ENCODE measurements at places on chromosomes 12 and 14. TPM values are rescaled to one million over a fixed set of nuclear protein-coding genes. Genes with fewer than 3 reads are reported as not detected.

- DNase-seq = no peak
Observed at GRCh38 chr12:120775862-120776552, 50.4 kb downstream of the ACADS start.

- no peak for DNase-seq
Observed at GRCh38 chr12:2169489-2169888, 116.7 kb downstream of the CACNA1C start.

Gene SYNE2
- total RNA-seq = 83.7 TPM

DNA sequence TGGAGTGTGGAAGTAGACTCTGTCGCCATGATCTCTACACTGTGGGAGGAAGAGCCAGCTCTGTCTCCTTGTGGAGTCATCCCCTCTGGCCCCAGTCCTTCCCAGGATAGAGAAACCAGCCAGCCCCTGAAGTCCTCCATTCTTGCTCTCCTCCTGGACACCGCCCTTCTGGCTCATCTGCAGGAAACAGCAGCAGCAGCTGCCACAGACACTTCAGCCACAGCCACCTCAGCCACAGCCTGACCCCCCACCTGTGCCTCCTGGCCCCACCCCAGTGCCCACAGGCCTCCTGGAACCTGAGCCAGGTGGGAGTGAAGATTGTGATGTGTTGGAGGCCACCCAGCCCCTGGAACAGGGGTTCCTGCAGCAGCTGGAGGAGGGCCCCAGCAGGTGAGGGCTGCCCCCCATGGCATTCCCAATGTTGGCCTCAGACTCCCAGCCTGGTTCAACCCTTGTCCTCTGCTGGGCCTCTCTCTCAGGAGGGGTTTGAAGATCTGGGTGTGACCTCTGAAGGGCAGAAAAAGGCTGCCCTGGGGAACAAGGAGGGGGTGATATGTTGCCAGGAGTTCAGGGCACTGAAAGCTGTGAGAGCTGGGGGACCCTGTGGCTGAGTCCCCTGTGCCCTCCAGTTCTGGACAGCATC, 10.5 kb downstream of the PRPF40B start:
- DNase-seq = no peak

GRCh38 chr12:124452576-124453331, 114.7 kb downstream of the NCOR2 start:
- DNase-seq = peak; percentile 66

GRCh38 chr14:96881713-96882112, 84.5 kb downstream of the VRK1 start:
- DNase-seq = no peak

- DNase-seq = no peak
Observed at GRCh38 chr12:7197841-7198240, 8.4 kb downstream of the PEX5 start.

GRCh38 chr12:104641862-104642261, 185.1 kb downstream of the CHST11 start:
- DNase-seq = no peak

DNA sequence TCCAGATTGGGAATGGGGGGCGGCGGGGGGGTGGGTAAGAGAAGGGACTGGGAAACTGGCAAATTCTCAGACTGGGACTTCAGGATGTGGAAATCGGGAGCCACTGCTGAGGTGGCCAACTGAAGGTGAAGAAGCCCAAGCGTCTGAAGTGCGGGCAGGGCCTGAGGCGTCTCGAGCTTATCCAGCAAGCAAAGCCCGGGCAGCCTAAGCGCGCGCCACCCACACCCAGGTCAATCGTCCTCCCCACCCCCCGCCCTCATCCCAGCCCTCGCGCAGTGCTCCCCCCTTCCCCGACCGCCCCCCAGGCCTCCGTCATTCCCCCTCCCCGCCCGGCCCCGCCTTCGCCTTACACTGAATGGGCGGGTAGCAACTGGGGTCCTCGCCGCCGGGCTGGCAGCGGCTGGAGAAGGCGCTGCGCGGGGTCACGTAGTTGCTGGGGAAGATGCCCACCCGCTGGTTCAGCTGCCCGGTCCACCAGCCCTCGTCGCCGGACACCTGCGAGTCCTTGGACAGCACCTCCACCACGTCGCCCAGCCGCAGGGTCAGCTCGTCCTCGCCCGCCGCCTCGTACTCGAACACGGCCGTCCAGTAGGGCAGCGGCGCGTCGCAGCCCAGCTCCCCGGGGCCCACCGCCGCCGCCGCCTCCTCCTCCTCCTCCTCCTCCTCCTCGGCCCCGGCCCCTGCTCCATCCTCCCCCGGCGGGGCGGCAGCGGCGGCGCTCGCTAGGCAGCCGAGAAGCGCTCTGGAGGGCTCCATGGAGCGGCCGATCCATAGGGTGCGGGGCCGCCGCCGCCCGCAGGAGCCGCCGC, 693 bp downstream of the MAP3K9 start:
- DNase-seq = peak; percentile 63

GRCh38 chr14:57848353-57848752, 17.5 kb downstream of the SLC35F4 start:
- DNase-seq = no peak

DNA sequence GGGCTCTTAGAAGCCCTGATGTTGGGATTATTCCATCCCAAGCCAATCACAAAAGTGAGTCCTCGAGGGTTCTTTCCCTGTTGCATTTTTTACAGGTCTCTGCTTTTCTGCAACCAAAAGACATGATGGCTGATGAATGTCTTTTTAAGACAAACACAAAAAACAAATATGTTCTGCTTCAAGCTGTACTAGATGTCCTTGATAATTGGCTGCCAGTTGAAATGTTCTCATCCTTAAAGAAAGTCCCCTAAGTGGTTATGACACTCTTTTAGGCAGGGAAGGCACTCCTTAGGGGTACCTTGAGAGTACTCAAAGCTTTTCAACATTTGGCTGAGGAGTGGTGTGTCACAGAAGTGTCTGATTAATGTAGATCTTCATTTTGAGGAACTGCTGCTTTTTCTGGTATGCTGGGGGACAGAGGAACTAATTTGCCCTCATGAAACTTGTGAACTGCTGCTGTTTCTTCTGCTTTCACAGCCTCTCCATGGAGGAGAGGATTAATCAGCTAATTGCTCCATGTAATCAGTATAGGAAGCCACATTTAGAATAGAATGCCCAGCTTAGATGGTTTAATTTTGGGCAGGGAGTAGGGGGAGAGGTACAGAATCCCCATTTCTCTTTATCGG, 22.8 kb upstream of the IGF1 start:
- DNase-seq = no peak

Gene SYNDIG1L
- total RNA-seq = 0.28 TPM

DNA sequence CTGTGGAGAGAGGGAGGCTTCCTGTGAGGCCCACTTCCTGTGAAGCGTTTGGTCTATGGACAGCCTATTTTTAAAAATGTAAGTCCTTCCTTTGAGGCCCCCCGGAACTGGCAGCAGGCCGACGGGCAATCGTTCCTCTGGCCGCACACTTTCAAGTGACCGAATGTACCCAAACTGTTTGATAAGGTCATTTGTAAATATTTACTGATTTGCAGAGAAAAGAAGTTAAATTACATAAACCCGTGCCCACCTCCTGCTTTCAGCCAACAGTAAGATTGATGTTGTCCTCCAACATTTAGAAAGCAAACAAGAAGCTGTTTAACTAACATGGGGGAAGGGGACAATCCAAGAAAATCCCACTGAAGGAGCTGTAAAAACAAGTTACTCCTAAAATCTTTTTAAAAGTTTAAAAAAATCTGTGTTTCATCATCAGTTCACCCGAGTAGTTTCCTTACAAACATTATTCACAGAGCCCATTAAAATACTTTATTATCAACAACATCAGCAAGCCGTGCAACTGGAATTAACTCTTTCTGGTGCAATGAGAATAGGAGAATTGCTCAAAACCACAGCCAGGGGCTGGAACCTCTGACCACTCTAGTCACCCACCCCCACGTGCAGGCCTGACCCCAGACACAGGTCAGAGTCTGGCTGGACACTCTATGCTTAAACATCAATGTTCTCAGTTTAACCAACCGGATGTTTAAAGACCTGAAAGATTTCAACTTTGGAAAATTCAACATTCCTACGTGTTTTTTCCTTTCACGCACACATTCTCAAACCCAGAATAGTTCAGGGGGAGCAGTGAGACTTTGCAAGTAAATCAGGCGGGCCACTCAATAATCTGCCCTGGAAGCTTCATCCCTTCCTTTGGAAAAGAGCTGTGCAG, 65.3 kb downstream of the FOXN3 start:
- no peak for DNase-seq

DNA sequence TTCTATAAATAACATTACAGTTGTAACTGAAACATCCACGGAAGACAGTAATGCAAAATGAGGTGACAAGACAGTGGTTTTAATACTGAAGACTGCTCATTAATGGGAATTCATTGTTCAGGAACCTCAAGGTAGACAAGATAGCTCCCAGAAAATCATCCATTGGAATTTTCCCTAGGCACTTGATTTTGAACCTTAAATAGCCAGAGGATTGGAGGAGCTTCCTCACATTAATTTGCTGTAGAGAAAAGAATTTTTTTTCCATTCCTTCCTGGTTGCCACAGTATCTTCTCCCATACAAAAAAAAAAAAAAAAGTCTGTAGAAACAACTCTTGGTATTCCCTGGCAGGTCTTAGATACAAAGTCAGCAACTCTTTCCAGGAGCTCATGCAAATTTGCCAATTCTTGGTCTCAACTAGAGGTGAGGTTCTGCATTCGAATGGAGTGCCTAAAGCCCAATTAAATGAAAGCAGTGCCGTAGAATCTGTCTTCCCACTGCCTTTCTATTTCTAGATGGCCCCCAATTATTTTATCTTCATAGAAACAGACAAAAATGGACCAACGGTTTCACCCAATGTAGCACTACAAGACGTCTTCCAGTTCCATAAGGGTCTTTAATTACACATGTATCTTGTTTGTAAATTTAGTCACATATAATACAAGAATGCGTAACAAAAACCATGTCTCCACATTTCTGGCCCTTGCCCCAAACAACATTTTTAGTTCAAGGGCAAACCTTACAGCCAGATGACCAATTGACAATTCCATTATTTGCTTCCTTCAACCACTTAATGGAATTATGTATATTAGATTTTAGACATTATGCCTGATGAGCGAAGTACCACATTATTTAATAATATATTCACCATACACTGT, 13.5 kb downstream of the SLC38A2 start:
- DNase-seq = no peak

- no peak for DNase-seq
Observed at GRCh38 chr12:124357616-124358015, 62.7 kb downstream of the RFLNA start.

DNA sequence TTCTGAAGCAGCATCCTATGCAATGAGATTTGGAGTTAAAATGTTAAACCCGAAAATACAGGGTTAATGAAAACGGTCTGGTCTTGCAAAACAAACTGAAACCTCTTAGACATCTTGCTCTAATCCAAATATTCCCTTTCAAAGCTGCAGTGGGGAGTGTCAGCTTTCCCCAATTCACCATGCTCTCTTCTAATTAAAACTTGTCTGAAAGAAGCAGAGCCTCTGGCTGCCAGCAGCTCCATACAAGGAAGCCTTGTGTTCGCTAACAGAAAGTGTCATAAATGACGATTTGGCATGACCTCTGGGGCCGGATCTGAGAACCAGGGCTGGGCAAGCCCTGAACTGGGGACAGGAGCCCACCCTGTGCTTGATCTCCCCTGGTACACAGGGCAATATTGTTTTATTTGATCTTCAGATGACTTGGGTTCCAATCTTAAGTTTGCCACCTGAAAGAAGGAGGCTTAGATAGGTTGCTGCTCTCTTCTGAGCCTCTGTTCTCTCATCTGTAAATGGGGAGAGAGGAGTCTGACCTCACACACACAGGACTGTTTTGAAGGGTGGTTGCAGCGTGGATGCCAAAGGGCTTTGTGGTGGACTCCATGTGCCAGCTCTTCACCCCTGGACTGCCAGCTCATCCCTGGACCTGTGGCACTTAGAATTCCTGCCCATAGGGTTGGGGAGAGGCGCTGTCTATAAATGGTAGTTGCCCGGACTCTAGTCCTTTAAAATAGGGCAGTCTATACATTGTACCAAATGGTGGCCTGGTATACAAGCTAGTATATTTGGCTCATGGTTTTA, 7.8 kb downstream of the KMT5A start:
- no peak for DNase-seq

DNA sequence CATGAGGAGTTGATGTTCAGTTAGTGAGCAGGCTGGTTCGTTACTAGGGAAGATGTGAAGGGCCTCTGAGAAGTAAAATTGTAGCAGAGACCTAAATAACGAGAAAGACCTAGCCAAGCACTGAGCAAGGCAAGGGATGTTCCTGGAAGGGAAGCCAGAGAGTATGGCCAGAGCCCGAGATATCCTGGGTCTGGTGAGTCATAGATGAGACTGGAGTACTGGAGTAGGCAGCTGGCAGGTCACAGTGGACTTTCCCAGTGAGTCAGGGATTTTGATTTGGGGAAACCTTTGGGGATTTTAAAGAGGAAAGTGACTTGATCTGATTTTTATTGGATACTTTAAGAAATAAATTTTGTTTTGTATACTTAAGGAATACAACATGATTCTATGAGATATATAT, 369.0 kb downstream of the DIO2 start:
- peak; percentile 64 for DNase-seq

GRCh38 chr12:10136637-10137205, 6.7 kb upstream of the CLEC7A start:
- no peak for DNase-seq

Measured in right cardiac atrium (tissue), 5 donors.